ENCODE measurements at places on chromosomes 6 and 20. TPM values are rescaled to one million over a fixed set of nuclear protein-coding genes. Genes with fewer than 3 reads are reported as not detected.
A peak's percentile ranks its signal among the peaks of the same experiment; 100 is the strongest.

IRF4 gene
- 2.0 TPM for total RNA-seq

CST8 gene
- not detected for total RNA-seq

- DNase-seq, result no peak
- H3K27ac ChIP-seq, result peak overlapping the region; percentile 45
- peaks cover 4% of the 10 kb centered on the region for H3K4me1 ChIP-seq
- no peaks in the 10 kb centered on the region for H3K36me3 ChIP-seq
- H3K27me3 ChIP-seq, result no peaks in the 10 kb centered on the region
Observed at GRCh38 chr6:52552278-52552643, 24.6 kb downstream of the TRAM2 start.

UST gene
- total RNA-seq, result 23.2 TPM

DNA sequence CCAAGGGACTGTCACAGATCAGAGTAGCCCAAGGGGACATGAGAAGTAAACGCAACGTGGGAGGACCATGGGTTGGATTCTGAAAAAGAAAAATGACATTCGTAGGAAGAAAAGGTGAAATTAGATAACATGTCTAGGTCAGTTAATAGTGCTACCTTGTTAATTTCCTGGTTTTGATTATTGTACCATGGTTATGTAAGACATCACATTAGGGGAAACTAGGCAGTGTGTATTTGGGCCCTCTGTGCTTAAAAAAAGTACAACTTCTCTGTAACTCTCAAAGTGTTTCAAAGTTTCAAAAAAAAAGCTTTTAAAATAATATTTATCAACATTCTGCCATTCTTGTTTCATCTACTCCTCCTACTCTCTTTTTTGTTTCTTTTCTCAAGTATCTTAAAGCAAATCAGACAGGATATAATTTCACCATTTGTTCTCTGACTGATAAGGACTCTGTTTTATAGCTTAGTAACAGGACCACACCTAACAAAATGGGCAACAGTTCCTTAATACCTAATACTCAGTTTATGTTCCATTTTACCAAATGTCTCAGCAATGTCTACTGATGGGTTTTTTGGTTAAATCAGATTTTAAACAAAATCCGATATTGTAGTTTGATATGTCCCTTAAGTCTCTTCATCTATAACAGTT, 97.1 kb upstream of the PLCB4 start:
- no peaks in the 10 kb centered on the region for H3K4me1 ChIP-seq
- peak overlapping the region; percentile 31 for H3K27ac ChIP-seq
- H3K27me3 ChIP-seq, result no peaks in the 10 kb centered on the region

- H3K27me3 ChIP-seq, result no peaks in the 10 kb centered on the region
- DNase-seq, result no peak
- no peak overlapping the region for H3K27ac ChIP-seq
- H3K4me3 ChIP-seq, result no peak overlapping the region
- H3K36me3 ChIP-seq, result no peaks in the 10 kb centered on the region
Observed at GRCh38 chr6:116218172-116218633, 35.7 kb downstream of the TSPYL4 start.

DNA sequence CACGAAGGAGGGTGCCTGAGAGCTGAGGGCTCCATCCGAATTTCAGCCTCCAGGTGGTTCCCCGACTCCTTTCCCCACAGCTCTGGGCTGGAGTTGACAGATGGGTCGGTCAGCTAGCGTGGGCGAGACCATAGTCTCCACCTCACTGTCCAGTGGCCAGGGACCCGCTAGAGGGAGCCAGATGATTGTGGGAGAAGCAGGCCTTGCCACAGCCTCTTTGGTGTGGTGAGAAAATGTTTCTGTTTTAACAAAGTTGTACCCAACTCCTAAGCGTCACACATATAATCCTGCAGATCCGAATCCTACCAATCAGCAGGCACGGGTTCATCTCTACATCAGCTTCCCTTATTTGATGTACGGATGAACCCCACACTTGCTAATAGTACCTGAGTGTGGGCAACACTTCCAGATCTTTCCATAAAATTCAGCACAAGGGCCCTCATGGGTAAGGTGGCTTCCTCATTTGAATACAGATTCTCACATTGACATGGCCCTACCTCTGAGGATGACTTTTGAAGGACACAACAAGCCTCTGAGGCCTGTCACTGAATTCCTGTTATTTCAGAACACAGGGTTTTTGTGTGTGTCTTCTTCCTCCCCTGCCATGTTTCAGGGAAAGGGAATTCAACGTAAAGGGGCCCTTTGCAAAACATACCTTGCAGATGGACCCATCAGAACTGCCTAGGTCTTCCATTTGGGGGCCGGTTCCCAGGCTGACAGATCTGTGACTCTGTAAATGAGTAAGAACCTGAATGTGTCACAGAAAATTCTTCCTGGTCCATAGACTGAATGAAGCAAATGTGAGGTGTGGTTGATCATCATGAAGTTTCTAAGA, 103.2 kb upstream of the DUSP22 start:
- H3K27ac ChIP-seq, result no peak overlapping the region
- no peaks in the 10 kb centered on the region for H3K36me3 ChIP-seq
- H3K27me3 ChIP-seq, result no peaks in the 10 kb centered on the region
- peak; percentile 84 for DNase-seq

BTNL2 gene
- not detected for total RNA-seq

TP53INP2 gene
- total RNA-seq, result 1.2 TPM

DNA sequence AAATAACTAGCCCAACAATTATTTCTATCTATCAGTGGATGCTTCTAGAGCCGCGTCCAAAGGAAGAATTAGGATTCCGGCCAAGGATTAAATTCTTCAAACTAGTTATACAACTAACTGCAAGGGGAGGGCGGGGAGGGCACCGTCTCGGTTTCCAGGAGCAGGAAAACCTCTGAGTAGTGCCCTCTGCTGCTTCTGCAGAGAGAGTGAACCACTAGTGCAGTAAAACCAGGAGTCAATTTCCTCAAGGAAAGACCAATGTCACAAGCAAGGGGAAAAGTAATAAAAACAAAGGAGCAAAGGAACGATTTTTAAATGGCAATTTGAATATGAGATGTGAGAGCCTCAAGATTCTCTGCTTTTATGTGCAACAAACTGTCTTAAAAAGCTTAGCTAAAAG, 16.5 kb upstream of the UBE2J1 start:
- H3K27me3 ChIP-seq, result no peaks in the 10 kb centered on the region
- no peak overlapping the region for H3K4me3 ChIP-seq
- DNase-seq, result peak; percentile 44
- H3K27ac ChIP-seq, result peak overlapping the region; percentile 47
- no peaks in the 10 kb centered on the region for H3K4me1 ChIP-seq

DNA sequence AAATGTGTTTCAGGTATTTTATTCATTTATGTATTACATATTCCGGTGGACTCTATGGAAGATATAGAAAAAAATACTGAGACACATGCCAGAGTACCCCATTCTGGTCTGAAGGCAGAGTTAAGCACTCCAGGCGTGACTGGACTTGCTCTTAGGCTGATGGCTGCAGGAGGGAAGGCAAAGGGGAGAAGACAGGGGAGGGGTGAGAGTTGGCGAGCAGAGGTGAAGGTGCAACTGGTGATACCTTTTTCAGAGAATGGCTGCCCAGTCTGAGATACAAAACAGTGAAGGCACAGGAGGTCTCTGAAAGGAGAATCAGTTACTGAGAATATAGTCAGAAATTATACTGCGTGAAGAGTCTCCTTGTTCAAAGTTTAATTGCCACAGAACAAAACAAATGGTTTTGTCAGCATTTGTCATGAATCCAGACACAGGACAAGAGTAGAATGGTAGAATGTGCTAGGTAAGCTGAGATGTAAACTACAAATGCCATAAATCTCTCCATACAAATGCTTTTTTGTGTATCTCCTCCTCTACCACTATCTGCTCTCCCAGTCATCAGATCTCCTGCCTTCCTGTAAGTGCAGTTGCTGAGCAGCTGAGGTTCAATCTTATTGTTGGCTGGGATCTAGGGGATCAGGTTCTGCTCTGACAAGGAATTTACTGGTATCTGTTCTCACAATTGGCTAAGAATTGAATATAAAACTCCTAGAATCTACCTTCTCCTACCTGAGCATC, 104.2 kb upstream of the DST start:
- no peak overlapping the region for H3K27ac ChIP-seq
- no peaks in the 10 kb centered on the region for H3K27me3 ChIP-seq
- no peak overlapping the region for H3K4me3 ChIP-seq
- DNase-seq, result no peak
- H3K4me1 ChIP-seq, result no peaks in the 10 kb centered on the region

DNA sequence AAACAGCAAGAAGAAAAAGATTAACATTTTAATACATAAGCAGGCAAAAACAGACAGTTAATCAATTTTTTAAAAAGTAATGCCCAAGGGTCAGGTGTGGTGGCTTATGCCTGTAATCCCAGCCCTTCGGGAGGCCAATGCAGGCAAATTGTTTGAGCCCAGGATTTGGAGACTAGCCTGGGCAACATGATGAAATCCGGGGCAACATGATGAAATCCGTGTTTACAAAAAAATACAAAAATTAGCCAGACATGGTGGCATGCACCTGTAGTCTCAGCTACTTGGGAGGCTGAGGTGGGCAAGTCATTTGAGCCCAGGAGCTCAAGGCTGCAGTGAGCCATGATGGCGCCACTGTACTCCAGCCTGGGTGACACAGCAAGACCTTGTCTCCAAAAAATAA, 94.1 kb upstream of the DST start:
- no peaks in the 10 kb centered on the region for H3K36me3 ChIP-seq
- DNase-seq, result no peak
- H3K4me1 ChIP-seq, result no peaks in the 10 kb centered on the region

SPATS1 gene
- total RNA-seq, result not detected

- H3K36me3 ChIP-seq, result no peaks in the 10 kb centered on the region
- no peak overlapping the region for H3K27ac ChIP-seq
- no peaks in the 10 kb centered on the region for H3K27me3 ChIP-seq
- H3K4me1 ChIP-seq, result no peaks in the 10 kb centered on the region
Observed at GRCh38 chr6:89952105-89952671, 57.9 kb downstream of the GJA10 start.

WFDC10A gene
- not detected for total RNA-seq

- no peak for DNase-seq
- no peaks in the 10 kb centered on the region for H3K27me3 ChIP-seq
- no peak overlapping the region for H3K27ac ChIP-seq
- H3K4me1 ChIP-seq, result no peaks in the 10 kb centered on the region
Observed at GRCh38 chr20:4074877-4075455, 59.6 kb upstream of the RNF24 start.

LBP gene
- total RNA-seq, result not detected

- H3K27ac ChIP-seq, result no peak overlapping the region
- DNase-seq, result no peak
- H3K27me3 ChIP-seq, result no peaks in the 10 kb centered on the region
- H3K4me1 ChIP-seq, result no peaks in the 10 kb centered on the region
- H3K36me3 ChIP-seq, result no peaks in the 10 kb centered on the region
- H3K4me3 ChIP-seq, result no peak overlapping the region
Observed at GRCh38 chr20:15863735-15864134, 709.5 kb downstream of the KIF16B start.

DNA sequence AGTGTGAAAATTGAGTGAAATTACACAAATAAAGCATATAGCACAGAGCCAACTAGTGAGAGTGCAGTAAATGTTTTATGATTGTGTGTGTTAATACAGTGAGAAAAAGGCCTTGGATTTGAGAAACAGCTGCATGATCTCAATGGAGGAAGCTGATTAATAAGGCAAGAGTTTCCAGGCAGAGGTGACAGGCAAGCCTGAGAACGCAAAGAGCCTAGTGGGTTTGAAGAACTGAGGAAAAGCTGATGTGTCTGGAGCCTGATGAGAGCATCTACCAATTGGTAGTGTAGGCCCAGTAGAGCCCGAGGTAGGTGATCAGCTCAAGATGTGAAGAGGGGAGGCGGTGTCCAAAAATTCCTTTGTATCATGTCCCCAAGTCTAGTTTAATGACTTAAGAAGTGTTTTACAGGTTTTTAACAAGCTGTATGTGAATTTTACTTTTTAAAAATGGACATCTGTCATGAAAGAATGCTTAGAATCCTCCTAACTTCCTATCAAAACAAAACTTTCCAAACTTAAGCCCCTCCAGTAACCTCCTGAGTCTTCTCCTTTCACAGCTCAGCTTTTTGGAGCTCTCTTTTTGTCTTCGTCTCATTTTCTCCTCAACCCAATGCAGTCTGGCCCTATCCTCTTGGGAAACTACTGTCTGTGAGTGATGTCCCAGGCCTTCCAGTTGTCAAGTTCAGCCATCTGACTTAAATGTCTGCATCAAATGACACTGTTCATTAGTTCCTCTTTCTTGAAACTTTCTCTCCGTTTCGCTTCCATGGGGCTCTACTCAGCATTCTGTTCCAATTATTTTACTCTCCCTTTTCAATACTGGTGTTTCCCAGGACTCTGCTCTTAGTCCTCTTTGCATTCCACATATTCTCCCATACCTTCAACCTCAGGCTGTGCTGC, 1.2 kb downstream of the CDC40 start:
- peaks cover 11% of the 10 kb centered on the region for H3K4me1 ChIP-seq
- no peaks in the 10 kb centered on the region for H3K27me3 ChIP-seq
- DNase-seq, result no peak
- no peaks in the 10 kb centered on the region for H3K36me3 ChIP-seq

GRCh38 chr6:136149311-136149710, 100.8 kb downstream of the MTFR2 start:
- DNase-seq, result no peak
- no peaks in the 10 kb centered on the region for H3K4me1 ChIP-seq

DNA sequence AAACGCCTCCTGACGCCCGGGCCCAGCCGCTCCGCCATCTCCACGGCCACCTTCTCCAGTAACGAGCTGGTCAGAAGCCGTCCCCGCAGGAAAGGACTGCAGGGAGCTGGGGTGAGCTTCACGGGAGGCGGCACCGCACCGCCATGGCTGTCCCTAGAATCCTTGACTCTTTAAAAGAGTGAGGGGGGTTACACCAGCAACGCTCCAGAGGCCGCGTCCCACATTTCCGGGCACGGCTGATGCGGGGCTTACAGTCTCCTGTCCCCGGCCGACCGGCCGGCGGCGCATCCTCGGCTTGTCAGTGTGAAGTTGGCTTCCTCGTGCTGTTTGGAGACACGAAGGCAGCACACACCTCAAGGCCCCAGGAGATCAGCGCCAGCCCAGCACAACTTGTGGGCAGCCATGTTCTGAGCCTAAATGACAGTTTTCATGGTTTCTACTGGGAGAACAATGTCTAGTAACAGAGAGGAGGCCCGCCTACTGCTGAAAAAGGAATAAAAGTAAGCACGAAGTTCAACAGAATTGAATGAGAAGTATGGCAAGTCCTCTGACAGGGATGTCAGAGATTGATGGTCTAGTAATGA, 30.4 kb downstream of the SLC2A4RG start:
- H3K36me3 ChIP-seq, result no peaks in the 10 kb centered on the region
- no peak overlapping the region for H3K4me3 ChIP-seq
- no peak for DNase-seq
- no peak overlapping the region for H3K27ac ChIP-seq
- H3K27me3 ChIP-seq, result no peaks in the 10 kb centered on the region

NKX2-4 gene
- not detected for total RNA-seq

All from uterus (tissue), 4 donors.